MCF 10A (cell line): ENCODE measurements at places on chromosomes 7 and 10. TPM values are rescaled to one million over a fixed set of nuclear protein-coding genes. Genes with fewer than 3 reads are reported as not detected.

DNA sequence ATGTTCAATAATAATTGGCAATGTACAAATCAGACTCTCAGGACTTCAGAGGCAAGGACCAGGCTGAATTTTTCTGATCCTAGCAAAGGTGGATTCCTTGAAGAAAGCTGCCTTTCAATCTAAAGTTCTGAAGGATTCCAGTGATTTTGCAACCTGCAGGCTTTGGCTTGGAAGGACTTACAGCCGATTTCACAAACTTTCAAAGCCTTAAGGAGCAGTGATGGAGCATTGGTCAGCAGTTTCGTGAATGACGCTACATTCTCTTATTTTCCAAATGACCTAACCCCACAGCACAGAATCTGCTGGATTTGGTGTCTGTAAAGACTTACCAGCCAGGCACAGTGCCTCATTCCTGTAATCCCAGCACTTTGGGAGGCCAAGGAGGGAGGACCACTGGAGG, 167.5 kb downstream of the ARHGAP12 start:
- no peaks in the 10 kb centered on the region for H3K27me3 ChIP-seq
- no peaks in the 10 kb centered on the region for H3K36me3 ChIP-seq
- no peak overlapping the region for H3K4me3 ChIP-seq
- H3K27ac ChIP-seq: no peak overlapping the region

- peaks cover 4% of the 10 kb centered on the region for H3K4me1 ChIP-seq
- no peak overlapping the region for H3K4me3 ChIP-seq
- no peaks in the 10 kb centered on the region for H3K27me3 ChIP-seq
- no peaks in the 10 kb centered on the region for H3K36me3 ChIP-seq
Observed at GRCh38 chr7:80589631-80590030, 48.8 kb upstream of the CD36 start.

DNA sequence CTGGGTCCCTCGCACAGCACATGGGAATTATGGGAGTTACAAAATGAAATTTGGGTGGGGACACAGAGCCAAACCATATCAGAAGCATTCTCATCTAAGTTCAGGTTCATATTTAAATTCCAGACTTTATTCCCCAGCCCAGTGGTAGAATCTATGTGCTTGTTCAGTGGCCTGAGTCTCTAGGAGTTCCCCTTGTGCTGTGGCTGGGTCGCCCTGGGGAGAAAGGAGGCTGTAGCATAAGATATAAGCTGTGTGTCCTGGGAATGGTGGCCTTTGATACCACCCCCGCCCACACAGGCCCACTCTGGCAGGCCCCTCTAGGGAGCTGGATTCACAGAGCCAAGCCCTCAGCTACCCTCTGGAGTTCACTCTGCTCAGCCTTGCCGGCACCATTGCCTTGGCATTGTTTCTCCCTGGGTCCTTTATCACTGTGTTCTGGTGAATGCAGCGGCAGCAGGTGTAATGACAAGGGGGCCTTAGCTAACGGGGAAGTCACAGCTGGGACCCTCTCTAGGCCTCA, 64.2 kb downstream of the MINDY4 start:
- peaks cover 34% of the 10 kb centered on the region for H3K36me3 ChIP-seq
- H3K27me3 ChIP-seq: no peaks in the 10 kb centered on the region
- H3K27ac ChIP-seq: no peak overlapping the region
- no peak overlapping the region for H3K4me3 ChIP-seq

DNA sequence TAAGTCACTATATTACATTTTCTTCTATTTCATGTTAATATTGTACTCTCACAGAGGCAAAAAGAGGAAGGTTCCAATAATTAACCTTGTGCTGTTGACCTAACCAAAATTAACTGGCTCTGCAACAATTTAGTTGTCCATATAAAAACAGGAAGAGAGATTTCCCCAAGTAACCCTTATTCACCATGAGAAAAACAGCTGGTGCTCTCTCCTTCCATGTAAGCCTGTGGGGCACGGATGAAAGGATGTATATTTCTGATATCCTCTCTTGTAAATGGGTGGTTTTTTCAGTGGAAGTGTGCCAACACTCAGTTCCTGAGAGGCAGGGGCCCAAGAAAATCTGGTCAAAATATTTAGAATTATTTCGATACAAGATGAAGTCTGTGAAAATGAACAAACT, 358.1 kb downstream of the CRPPA start:
- no peak overlapping the region for H3K4me3 ChIP-seq
- peaks cover 84% of the 10 kb centered on the region for H3K27me3 ChIP-seq
- H3K4me1 ChIP-seq: peaks cover 4% of the 10 kb centered on the region

DNA sequence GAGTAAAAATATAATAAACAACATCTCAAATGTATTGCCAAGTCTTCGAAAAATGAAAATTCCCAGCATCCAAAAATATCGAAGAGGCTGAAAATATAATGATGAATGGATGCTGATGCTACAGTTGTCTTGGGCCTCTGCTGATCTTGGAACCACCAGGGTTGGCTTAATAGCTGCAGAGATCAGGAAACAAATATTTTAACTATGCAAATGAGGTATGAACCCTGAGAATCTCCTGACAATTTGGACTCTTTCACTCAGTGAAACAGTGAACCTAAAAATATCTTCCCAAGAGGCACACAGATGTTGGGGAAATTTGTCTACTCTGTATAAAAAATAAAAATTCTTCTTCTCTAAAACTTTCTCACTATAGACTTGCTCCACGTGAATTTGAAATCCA, 97.7 kb upstream of the EGFR start:
- H3K27ac ChIP-seq: no peak overlapping the region
- no peak overlapping the region for H3K4me3 ChIP-seq
- H3K27me3 ChIP-seq: no peaks in the 10 kb centered on the region
- H3K36me3 ChIP-seq: no peaks in the 10 kb centered on the region
- DNase-seq: no peak

DNA sequence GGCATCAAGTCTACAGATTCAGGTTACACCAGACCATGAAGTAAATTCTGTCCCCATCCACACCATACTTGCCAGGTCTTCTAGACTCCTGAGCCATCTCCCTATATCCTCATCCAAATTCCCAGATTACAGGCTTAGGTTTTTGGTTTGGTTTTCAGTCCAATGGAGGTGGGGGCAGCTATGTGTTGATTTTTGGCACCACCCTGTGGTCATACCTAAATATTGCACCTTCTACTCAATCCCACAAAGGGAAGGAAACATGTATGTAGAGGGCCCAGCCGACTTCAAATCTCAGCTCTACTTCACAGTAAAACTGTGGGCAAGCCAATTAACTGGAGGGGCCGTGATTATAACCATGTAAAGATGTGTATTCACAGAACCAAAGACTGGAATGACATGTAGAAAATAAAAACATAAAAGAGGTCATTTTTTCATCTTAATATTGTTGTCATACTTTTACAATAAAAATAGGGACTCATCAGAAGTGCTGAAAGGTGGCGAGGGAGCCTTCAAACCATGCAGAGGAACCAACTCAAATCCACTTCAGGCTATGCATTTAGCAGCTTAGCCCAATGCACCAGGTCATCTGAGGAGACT, 19.8 kb downstream of the ERCC6 start:
- H3K4me3 ChIP-seq: no peak overlapping the region
- peaks cover 5% of the 10 kb centered on the region for H3K4me1 ChIP-seq
- no peak overlapping the region for H3K27ac ChIP-seq
- H3K36me3 ChIP-seq: peaks cover 79% of the 10 kb centered on the region
- no peaks in the 10 kb centered on the region for H3K27me3 ChIP-seq

GRCh38 chr7:98470485-98471240, 69.8 kb upstream of the BAIAP2L1 start:
- no peak overlapping the region for H3K27ac ChIP-seq
- DNase-seq: no peak
- no peak overlapping the region for H3K4me3 ChIP-seq
- peaks cover 6% of the 10 kb centered on the region for H3K4me1 ChIP-seq
- no peaks in the 10 kb centered on the region for H3K36me3 ChIP-seq

DNA sequence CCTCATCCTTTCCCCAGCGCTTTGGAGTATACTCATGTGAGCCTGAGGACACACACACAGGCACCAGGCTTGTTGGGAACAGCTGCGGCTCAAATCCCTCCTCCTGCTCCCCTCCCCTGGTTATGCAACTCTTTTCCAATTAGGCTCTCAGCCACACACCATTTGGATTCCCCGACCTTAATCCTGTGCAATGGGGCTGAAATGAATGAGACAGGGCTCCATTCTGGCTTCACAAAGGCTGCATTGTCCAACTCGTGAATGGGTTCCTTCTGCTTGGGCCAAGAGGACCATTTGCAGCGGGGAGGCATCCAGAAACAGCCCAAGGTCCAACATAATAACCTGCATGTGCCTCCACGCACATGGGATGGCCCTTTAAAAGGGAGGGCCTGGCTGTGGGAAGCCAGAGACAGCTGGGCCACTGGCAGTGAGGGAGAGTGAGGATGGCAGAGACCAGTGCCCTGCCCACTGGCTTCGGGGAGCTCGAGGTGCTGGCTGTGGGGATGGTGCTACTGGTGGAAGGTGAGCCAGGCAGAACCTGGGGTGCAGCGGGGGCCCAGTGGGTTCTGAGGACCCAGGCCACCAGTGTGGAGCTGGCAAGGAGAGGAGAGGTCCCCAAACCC, at the start of gene RGR:
Gene RGR (plus strand): TSS at position 403 of the 620 bp plus-strand sequence. CDS start 38 bp downstream, at position 441.
- DNase-seq: no peak
- no peaks in the 10 kb centered on the region for H3K4me1 ChIP-seq
- H3K27me3 ChIP-seq: peaks cover 7% of the 10 kb centered on the region
- no peaks in the 10 kb centered on the region for H3K36me3 ChIP-seq

DNA sequence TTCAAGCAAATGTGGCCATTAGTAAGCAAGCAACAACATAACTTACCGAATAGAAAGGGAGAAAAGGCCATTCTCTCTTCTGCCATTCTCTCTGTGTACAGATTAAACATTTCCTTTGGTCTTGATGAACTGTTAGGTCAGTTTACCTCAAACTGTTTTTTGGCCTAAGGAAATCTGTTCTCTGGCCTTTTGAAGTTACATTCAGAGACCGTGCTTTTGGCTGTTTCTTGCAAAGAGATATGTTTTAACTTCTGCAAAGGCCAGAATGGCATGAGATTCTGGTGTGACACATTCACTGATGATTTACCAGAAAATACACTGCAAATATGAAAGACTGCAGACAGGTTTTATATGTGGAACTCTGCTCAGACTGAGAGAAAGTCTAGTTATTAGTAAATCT, 22.2 kb downstream of the AHR start:
- DNase-seq: no peak
- peaks cover 50% of the 10 kb centered on the region for H3K36me3 ChIP-seq
- H3K27ac ChIP-seq: no peak overlapping the region
- H3K4me1 ChIP-seq: peaks cover 29% of the 10 kb centered on the region
- H3K27me3 ChIP-seq: no peaks in the 10 kb centered on the region

GRCh38 chr10:26215935-26216584, 514 bp upstream of the GAD2 start:
- no peak overlapping the region for H3K4me3 ChIP-seq
- no peak overlapping the region for H3K27ac ChIP-seq
- H3K36me3 ChIP-seq: no peaks in the 10 kb centered on the region
- peaks cover 6% of the 10 kb centered on the region for H3K4me1 ChIP-seq
- no peak for DNase-seq
- H3K27me3 ChIP-seq: peaks cover 56% of the 10 kb centered on the region

- H3K27me3 ChIP-seq: peaks cover 38% of the 10 kb centered on the region
- no peaks in the 10 kb centered on the region for H3K36me3 ChIP-seq
- H3K4me3 ChIP-seq: no peak overlapping the region
- H3K27ac ChIP-seq: no peak overlapping the region
- DNase-seq: no peak
Observed at GRCh38 chr7:82617156-82617555, 173.6 kb upstream of the CACNA2D1 start.

RFC2 gene
- 16.3 and 35.0 TPM in 2 replicates for total RNA-seq

SPDYE2 gene
- 0.22 TPM in 1 of 2 replicates, not detected in the other for total RNA-seq

AGR2 gene
- 0.17 and 0.65 TPM in 2 replicates for total RNA-seq

GLRX3 gene
- 154 and 177 TPM in 2 replicates for total RNA-seq

HMX3 gene
- total RNA-seq: not detected in 2 replicates

ABCB4 gene
- total RNA-seq: not detected in 2 replicates

IGF2BP3 gene
- total RNA-seq: 27.0 and 29.8 TPM in 2 replicates
